Colonic mucosa (tissue), 4 donors: ENCODE measurements at places on chromosomes 2 and 18.

DNA sequence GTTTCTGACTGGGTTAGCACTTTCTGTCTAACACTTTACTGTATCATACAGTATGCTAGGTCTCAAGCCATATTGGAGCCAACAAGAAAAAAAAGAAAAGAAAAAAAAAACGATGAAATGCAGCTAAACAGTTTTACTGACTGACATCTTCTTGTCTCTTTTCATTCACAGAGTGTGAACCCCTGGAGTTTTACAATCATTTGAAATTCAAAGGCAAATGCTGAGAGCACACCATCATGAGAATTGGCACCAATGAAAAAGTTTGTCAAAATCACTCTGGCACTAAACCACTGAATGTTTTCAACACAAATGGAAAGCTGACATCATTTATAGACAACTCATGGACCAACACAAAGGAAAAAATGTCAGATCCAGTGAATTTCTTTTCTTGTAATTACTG is 513.3 kb downstream of the LRRTM4 start:
- no peak overlapping the region for H3K27ac ChIP-seq
- H3K4me3 ChIP-seq = no peak overlapping the region

- H3K4me1 ChIP-seq = no peaks in the 10 kb centered on the region
- no peak for DNase-seq
- no peak overlapping the region for H3K4me3 ChIP-seq
- H3K36me3 ChIP-seq = no peaks in the 10 kb centered on the region
- H3K27me3 ChIP-seq = no peaks in the 10 kb centered on the region
These were observed 218.4 kb upstream of the REV1 start for GRCh38 chr2:99708231-99708630.

GRCh38 chr18:3511980-3512379 is 62.0 kb downstream of the TGIF1 start:
- H3K27me3 ChIP-seq = no peaks in the 10 kb centered on the region
- H3K27ac ChIP-seq = no peak overlapping the region
- DNase-seq = no peak
- H3K4me3 ChIP-seq = no peak overlapping the region
- no peaks in the 10 kb centered on the region for H3K36me3 ChIP-seq

- H3K4me1 ChIP-seq = no peaks in the 10 kb centered on the region
- DNase-seq = no peak
- H3K27ac ChIP-seq = no peak overlapping the region
- H3K4me3 ChIP-seq = no peak overlapping the region
- no peaks in the 10 kb centered on the region for H3K27me3 ChIP-seq
- no peaks in the 10 kb centered on the region for H3K36me3 ChIP-seq
These were observed 233.7 kb upstream of the NCKAP5 start for GRCh38 chr2:133801946-133802345.

DNA sequence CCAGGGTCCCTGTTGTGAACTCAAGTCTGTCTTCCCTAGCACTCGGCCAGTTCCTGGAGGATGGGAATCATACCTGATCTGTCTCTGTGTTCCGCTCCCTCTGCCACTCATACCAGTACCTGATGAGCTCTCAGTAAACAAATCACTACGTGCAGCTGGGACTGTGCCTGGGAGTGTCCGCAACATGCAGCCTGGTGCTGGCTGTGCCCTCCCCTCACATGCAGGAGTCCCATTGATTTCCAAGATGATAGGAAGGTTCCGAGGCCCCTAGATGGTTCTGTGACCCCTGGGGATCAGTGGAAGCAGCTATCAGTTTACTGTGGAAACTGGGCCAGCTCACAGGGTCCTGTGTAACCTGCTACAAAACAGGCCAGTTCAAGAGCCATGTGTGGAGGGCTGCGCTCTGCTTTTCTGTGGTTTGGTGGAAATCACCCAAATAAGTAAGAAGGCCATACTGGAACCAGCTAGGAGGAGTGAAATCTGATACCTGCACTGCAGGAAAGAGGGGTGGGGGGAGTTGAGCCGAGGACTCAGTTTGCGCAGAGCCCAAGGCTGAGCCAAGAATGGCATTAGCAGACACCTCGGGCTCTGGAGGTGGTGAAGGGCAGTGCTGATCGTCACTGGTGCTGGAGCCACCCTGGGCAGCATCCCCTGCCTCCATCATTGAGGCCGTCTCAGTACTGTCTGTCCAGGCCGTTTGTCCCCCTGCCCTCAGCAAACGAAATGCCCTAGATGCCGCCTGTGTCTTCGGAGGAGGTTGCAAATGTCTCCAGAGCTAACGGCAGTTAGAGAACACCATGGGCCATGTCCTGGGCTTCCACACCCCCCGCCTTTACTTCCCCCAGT is 93.3 kb downstream of the KLHL29 start:
- H3K4me3 ChIP-seq = no peak overlapping the region
- H3K4me1 ChIP-seq = no peaks in the 10 kb centered on the region
- no peak overlapping the region for H3K27ac ChIP-seq
- no peaks in the 10 kb centered on the region for H3K36me3 ChIP-seq
- no peak for DNase-seq

DNA sequence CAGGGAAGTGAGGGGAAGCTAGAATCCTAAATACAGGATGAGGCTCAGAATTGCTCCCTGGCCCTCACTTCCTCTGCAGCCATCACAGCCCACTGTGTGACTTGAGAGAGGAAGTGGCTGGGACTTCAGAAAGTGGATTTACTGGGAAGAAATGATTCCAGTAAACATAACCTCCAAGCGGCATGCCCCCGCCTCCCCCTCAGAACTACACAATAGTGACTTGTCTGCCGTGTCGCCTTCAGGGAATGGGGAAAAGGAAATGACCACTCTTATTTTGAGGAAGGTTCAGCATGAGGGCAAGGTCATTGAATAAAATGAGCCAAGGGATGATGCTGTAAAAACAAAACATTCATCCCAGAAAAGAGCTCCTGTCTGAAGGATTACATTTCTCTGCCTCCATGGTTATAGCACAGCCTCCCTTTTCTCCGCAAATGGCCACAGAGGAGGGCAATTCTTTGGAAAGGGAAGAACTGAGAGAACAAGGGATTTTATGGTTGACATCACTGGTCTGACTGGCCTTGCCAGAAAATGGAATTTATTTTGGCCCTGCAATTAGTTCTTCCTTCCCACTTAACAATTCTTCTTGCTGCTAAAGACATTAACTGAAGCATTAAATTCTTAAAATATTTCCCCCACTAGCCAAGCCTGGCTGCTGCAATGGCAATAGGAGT is 78.9 kb upstream of the DAPL1 start:
- no peaks in the 10 kb centered on the region for H3K4me1 ChIP-seq
- no peak overlapping the region for H3K4me3 ChIP-seq
- no peak overlapping the region for H3K27ac ChIP-seq
- no peaks in the 10 kb centered on the region for H3K36me3 ChIP-seq
- no peaks in the 10 kb centered on the region for H3K27me3 ChIP-seq
- no peak for DNase-seq

GRCh38 chr2:10255189-10256030 is 47.3 kb upstream of the HPCAL1 start:
- no peaks in the 10 kb centered on the region for H3K36me3 ChIP-seq
- no peak overlapping the region for H3K27ac ChIP-seq
- H3K4me1 ChIP-seq = no peaks in the 10 kb centered on the region
- no peak overlapping the region for H3K4me3 ChIP-seq

GRCh38 chr2:26020231-26020640 is 13.6 kb upstream of the RAB10 start:
- H3K4me1 ChIP-seq = no peaks in the 10 kb centered on the region
- no peak for DNase-seq
- no peak overlapping the region for H3K27ac ChIP-seq
- no peaks in the 10 kb centered on the region for H3K36me3 ChIP-seq
- no peak overlapping the region for H3K4me3 ChIP-seq

DNA sequence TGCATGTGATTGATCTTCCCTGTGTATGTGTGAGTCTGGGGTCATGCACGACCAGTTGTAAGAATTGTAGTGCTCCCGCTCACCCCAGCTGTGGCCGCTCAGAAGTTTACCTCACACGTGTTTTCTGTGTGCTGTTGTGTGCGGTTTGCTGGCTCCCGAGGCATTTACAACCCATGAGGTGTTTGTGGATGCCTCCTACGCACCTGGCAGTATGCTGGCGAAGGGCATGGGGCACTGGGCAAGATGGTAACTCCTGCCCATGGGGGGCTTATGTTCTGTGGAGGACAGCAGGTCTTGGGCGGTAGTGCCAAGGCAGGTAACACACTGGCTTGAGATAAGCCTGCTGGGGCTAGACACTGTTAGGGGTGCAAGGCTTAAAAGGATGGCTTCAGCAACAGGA is 102.6 kb upstream of the HS6ST1 start:
- H3K27ac ChIP-seq = no peak overlapping the region
- peak; percentile 10 for DNase-seq
- H3K4me3 ChIP-seq = no peak overlapping the region
- H3K27me3 ChIP-seq = no peaks in the 10 kb centered on the region
- no peaks in the 10 kb centered on the region for H3K4me1 ChIP-seq

GRCh38 chr2:237065071-237065377 is 20.7 kb upstream of the COPS8 start:
- no peaks in the 10 kb centered on the region for H3K36me3 ChIP-seq
- H3K4me3 ChIP-seq = no peak overlapping the region
- no peak for DNase-seq
- no peaks in the 10 kb centered on the region for H3K27me3 ChIP-seq
- H3K4me1 ChIP-seq = no peaks in the 10 kb centered on the region

- DNase-seq = no peak
- H3K36me3 ChIP-seq = no peaks in the 10 kb centered on the region
- no peaks in the 10 kb centered on the region for H3K4me1 ChIP-seq
- no peak overlapping the region for H3K27ac ChIP-seq
These were observed 833.0 kb downstream of the TMEM182 start for GRCh38 chr2:103594823-103595222.

GRCh38 chr2:10732924-10733565 is 11.6 kb downstream of the ATP6V1C2 start:
- no peak overlapping the region for H3K27ac ChIP-seq
- H3K36me3 ChIP-seq = no peaks in the 10 kb centered on the region
- no peak overlapping the region for H3K4me3 ChIP-seq
- no peaks in the 10 kb centered on the region for H3K27me3 ChIP-seq
- H3K4me1 ChIP-seq = no peaks in the 10 kb centered on the region

- H3K4me1 ChIP-seq = no peaks in the 10 kb centered on the region
- no peaks in the 10 kb centered on the region for H3K36me3 ChIP-seq
- no peak overlapping the region for H3K4me3 ChIP-seq
- no peaks in the 10 kb centered on the region for H3K27me3 ChIP-seq
- no peak overlapping the region for H3K27ac ChIP-seq
- no peak for DNase-seq
These were observed 437.6 kb downstream of the DLGAP1 start for GRCh38 chr18:4017480-4017879.

- no peak overlapping the region for H3K4me3 ChIP-seq
- no peaks in the 10 kb centered on the region for H3K4me1 ChIP-seq
- no peak overlapping the region for H3K27ac ChIP-seq
- H3K36me3 ChIP-seq = no peaks in the 10 kb centered on the region
These were observed 218.8 kb downstream of the DYSF start for GRCh38 chr2:71671895-71672825.

GRCh38 chr2:112035786-112036185 is 19.3 kb upstream of the TMEM87B start:
- no peak for DNase-seq
- H3K27me3 ChIP-seq = no peaks in the 10 kb centered on the region
- H3K4me3 ChIP-seq = no peak overlapping the region
- H3K27ac ChIP-seq = no peak overlapping the region
- H3K4me1 ChIP-seq = no peaks in the 10 kb centered on the region

DNA sequence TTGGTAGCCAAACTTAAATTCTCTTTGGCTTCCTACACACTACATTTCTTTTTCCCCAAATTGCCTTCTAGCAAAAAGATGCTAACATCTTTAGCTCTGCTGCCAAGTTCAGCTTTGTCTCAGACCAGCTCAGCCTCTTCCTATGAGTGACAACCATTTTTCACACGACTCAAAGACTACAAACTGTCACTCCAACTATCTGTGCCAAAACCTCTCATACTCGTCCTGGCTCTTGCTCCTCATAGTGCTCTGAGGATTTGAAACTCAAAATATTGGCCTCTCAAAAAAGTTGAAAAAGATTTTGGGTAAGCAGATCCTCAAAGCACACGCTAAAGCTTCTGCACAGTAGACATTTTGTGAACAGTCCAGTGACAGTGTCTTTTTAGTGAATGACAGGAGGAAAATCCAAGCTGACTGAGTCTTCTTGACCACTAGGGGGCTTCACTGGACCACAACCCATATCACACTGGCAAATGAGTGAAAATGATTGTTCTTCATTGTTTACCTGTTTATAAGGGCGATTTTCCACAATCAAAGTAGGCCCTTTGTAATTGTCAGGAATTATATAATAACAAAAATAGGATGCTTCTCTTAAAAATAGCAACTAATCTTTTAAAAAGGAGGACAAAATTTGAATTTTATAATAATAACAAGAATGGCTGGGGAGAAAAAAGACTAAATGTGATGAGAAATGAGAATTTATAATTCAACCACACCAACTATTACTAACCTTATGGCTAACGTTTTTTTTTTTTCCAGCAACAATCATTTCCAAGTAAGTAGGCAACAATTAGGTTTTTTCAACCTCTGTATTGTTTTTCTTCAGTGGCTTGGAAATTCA is 85.5 kb upstream of the PGAP1 start:
- no peak for DNase-seq
- H3K4me3 ChIP-seq = no peak overlapping the region
- no peaks in the 10 kb centered on the region for H3K27me3 ChIP-seq
- H3K36me3 ChIP-seq = no peaks in the 10 kb centered on the region

DNA sequence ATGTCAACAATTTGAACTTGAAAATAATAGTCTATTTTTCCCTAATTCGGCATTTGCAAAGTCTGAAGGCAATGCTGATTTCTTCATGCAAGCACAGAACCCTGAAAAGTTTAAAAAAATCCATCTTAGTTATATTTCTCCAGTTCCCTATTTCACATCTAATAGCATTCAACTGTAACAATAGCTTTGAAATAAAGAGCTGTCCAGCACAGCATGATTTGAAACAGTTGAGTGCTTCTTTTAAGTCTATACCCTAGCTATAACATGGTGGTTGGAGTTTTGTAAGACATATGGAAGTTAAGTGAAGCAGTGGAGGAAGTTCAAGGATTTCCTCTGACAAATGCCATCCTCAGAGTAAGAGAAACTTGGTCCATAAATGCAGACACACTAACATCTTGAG is 691.9 kb downstream of the ERBB4 start:
- H3K27me3 ChIP-seq = no peaks in the 10 kb centered on the region
- H3K36me3 ChIP-seq = no peaks in the 10 kb centered on the region
- DNase-seq = no peak
- H3K4me1 ChIP-seq = no peaks in the 10 kb centered on the region

DNA sequence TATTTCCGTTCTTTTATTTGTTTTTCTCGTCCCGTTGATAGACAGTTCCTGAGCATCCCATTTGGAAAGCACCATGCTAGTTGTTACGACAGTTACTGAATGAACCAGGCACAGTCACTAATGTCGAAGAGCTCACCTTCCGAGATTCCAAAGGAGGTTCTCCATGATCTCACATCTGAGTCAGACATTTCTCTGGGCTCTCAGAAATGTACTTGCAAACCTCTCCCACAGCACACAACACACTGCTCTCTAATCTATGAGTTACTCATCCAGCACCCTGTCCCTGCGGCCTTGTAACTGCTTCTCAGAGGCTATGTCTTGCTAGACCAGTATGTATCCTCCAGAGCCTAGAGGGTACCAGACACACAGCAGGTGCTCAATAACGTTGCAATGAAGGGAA is 174.7 kb downstream of the DNER start:
- H3K27ac ChIP-seq = no peak overlapping the region
- H3K4me1 ChIP-seq = no peaks in the 10 kb centered on the region
- no peaks in the 10 kb centered on the region for H3K27me3 ChIP-seq
- H3K36me3 ChIP-seq = no peaks in the 10 kb centered on the region
- DNase-seq = no peak
- H3K4me3 ChIP-seq = no peak overlapping the region
